Stimulated activated CD4-positive, alpha-beta T cell treated with anti-CD3 and anti-CD28 coated beads, Interleukin-1b, Interleukin-23, amount 100 ng/mL, for 24 hours (primary cell): ENCODE measurements at places on chromosomes 7 and 10.

- DNase-seq = no peak
These were observed 18.3 kb downstream of the HNRNPA2B1 start for GRCh38 chr7:26182283-26182682.

GRCh38 chr7:80151274-80151665 is 16.6 kb downstream of the GNAI1 start:
- no peak for DNase-seq

GRCh38 chr7:137633133-137633532 is 213.6 kb downstream of the DGKI start:
- no peak for DNase-seq

- no peak for DNase-seq
These were observed 1.4 kb downstream of the C10orf62 start for GRCh38 chr10:97590748-97591495.

DNA sequence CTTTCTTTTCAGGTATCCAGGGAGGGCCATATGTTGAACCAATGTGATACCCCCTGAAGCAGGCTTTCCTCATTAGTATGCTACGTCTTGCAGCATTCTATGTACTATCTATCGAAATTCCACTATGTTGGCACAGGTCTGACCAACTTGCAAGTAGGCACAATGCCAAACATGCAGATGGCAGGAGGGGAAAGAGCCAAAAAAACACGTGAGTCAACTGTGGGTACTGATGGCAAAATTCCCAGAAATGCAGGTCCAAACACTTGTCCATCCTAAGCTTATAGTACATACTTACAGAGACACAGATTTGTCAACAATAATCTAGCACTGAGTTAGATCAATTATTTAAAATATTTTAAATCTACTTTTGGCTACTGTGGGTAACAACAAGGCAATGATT is 394.9 kb downstream of the DGKB start:
- no peak for DNase-seq

GRCh38 chr7:2941216-2941859 is 97.2 kb upstream of the GNA12 start:
- no peak for DNase-seq

DNA sequence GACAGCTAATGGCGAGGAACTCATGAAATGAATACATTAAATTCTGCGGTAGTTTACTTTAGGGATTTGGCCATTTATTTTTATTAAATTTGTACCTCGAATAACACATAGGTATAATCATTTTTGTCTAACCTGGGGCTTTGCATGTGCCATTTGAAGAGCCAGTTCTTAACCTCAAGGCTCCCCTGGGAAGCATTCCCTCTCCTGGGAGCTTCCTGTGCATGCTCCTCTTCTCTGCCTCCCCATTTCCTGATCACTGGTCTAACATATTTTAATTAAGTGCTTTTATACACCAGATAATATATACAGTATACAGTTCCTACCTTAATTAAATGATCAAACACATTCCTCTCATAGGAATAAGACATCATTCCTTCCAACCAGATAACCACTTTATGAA is 183.9 kb upstream of the FZD1 start:
- DNase-seq = no peak

DNA sequence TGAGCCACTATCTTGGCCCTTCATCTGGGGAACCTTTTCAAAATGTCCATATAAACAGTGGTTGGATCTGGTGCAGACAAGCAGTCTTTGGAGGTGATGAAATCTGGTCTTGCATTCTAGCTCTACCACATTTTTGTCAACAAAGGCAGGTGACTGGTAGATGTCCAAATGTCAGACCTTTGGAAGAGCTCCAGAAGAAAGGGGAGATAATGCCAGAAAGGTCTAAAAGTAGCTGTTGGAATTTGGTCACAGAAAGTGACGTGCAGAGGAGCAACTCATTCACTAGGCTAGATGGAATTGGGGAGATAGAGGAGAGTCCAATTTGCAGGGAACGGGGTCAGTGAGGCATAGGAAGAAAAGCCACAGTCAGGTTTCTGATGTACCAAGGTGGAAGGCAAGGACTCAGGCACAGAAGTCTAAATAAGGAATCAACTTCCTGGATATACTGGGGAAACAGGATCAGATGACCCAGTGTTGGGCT is 36.4 kb upstream of the WAC start:
- DNase-seq = no peak

DNA sequence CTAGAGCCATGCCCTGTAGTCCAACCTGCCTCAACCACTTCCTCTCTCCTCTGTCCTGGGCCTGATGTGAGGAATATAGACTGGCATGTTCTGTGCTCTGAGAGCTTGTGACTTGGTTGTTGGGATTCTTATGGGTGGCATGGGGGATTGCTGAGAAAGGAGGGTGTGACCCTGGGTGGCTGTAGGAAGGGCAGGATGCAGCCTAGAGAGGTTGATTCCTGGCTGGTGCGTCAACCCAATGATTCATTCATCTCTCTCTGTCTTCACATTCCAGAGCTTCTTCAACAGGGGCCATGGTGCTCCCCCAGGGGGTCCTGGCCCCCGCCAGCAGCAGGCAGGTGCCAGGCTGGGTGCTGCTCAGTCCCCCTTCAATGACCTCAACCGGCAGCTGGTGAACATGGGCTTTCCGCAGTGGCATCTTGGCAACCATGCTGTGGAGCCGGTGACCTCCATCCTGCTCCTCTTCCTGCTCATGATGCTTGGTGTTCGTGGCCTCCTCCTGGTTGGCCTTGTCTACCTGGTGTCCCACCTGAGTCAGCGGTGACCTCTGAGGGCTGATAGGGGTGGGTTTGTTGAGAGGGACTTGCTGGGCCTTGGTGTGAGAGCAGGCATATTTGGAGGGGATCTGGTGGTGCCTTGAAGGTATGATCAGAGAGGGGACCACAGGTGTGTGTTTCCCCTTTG is 2.6 kb downstream of the FAM241B start:
- no peak for DNase-seq

DNA sequence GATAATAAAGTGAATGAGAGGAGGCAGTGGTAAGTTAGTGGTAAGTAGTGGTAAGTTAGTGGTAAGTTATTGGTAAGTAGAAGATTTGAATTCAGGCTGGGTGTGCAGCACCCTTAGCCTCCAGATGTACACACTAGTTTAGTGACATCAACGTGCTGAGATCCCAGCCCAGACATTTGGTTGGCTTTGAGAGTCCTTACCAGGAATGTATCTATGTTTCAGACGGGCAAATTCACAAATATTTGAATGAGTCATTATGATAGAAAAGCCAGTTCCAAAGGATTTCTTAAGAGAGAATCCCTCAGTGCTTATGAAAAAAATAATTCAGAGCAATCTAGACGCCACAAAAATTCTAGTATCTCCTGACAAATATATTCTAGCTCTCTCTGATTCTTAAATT is 70.0 kb downstream of the ARL4A start:
- no peak for DNase-seq
